ENCODE measurements at places on chromosomes 13 and 19.
A peak's percentile ranks its signal among the peaks of the same experiment; 100 is the strongest.

DNA sequence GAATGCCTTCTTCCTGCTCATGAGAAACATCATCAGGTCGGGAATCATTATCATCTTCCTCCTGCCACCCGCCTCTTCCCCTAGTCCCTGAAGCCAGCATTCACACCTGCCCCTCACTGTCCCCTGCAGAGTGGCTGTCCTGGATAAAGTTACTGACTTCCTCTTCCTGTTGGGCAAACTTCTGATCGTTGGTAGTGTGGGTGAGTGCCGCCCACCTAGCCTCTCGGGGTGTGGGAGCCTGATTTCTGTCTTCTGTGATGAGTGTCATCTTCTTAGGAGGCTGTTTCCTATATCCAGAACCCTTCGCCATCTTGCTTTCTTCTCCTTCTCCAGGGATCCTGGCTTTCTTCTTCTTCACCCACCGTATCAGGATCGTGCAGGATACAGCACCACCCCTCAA is 12.5 kb downstream of the SLC44A2 start:
- no peak for DNase-seq

DNA sequence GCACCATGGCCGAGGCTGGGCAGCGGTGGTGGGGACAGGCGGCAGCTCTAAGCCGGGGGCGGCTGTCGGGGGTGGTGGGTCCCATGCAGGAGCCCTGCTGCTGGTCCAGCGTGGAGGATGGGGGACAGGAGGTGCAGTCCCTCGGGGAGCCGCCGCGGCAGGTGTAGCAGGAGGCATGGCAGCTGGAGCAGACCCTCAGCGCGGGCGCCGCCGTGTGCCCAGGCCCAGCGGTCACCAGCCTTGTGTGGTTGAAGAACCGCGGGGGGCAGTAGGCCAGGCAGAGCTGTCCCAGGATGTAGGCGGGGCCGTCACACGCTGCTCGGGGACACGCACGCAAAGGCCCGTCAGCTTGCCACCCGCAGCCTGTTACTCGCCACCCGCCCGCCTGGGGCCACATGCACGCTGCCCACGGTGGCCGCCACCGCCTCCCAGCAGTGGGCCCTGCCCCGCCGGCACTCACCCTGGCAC is 2.9 kb upstream of the C19orf25 start:
- DNase-seq: no peak

GRCh38 chr13:41909506-41909905 is 51.4 kb downstream of the VWA8 start:
- no peak for DNase-seq

DNA sequence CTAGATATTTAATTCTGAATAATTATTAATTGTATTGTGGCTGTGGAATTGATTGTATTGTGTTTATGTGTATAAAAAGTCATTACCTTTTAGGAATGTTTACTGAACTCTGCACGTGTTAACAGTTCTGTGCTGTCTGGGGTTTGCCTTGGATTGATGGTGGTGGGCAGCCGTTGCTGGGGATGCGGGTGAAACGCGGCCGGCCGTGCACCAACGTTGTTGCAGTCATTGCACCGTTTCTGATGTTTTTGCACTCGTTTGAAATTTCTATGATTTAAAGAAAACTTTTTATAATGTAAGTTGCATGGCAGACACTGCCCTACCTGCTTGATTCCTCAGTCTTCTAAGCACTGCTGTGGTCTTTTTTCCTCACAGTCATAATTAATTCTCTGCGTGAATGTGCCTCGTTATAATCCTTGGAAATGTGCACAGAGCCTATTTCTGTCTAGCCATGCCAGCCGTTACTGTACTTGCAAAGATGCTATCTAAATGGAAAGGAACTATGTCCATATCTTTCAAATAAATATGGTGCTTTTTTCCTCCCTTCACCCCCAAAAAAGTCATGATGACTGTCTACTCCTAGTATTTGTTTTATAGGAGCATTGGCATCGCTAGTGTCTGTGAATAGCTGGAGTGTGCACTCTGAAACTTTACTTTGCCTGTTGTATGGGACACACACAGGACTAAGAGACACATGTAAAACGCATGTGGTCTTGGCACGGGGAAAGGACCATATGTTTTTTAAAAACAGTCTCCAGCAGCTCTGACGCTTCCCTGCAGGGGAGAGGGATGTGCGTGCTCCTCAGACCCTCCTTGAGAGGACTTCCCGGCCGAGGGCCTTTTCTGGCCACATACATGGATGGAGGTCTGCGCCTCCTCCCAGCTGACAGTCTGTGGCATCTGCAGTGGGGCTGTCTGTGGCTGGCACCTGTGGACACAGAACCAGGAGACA is 40.7 kb upstream of the MCF2L start:
- no peak for DNase-seq

DNA sequence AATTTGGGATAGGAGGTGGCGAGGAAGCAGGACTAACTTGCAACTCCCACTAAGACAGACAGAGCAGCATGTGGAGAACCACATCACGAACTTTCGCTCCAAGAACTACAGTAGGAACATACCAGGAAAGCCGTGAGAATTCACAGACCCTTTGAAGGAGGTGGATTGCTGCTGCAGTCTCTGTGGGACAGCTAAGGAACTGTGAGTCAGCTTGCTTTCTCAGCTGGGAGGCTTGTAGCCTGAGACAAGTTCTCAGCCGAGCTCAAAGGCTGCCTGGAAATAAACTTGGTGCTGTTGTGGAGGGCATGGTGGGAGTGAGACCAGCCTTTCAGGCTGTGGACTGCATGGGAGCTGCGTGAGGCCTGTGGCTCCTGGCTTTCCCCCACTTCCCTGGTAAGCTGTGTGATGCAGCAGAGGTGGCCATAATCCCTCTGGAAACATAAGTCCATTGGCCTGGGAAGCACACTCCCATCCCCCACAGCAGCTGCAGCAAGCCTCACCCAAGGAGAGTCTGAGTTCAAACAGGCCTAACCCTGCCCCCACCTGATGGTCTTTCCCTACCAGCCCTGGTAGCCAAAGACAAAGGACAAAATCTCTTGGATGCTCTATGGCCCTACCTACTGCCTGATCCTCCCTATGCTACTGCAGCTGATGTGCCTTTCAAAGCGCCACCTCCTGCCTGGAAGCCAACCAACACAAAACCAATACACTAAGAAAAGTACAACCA is 441.1 kb upstream of the HTR2A start:
- DNase-seq: no peak

DNA sequence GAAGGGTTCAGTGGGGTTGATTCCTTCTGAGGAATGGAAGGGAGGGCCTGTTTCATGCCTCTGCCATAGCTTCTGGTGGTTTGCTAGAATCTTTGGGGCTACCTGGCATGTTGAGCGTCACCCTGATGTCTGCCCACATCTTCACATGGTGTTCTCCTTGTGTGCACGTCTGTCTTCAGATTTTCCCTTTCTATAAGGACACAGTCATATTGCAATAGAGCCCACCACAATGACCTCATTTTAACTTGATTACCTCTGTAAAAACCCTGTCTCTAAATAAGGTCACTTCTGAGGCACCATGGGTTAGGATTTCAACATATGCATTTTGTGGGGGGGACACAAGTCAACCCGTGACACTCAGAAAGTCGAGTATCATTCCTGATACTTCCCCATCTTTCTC is 257.9 kb downstream of the COG6 start:
- DNase-seq: no peak

DNA sequence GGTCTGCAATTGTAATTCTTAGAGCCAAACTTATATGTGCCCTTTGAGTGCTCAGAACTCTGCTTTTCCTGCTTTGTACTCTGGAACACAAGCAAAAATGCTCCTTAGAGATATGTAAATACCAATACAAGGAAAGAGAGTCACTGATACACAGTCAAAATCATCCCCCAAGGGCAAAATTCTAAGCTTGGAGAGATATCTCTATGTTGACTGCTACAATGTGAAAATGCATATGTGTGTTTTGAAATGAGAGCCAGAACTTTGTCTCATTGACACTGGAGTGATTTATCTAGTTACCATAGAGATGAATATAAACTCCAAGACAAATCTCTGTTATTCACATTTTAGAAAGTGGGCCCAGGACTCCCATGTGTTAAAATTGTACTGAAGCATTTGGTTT is 494.8 kb upstream of the SLITRK1 start:
- no peak for DNase-seq

DNA sequence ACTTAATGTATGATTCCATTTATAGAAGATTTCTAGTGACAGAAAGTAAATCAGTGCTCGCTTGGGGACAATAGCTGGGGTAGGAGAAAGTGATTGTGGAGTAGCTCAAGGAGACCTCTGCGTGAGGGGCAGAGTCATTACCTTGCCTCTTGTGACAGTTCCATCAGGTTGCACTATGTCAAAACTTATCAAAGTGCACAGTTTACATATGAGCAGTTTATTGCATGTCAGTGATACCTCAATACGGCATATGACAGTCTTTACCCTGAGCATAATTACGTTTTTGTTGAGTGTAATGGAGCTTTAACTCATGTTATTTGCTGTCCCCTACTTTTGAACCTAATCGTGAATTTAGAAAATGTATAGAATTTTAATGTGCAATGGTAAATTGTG is 15.0 kb downstream of the ARHGEF7 start:
- no peak for DNase-seq

- peak; percentile 44 for DNase-seq
These were observed 13.5 kb upstream of the TLE5 start for GRCh38 chr19:3075605-3076431.

GRCh38 chr13:82176751-82177150 is 1705.5 kb downstream of the SLITRK1 start:
- DNase-seq: no peak

Measured in stimulated activated CD8-positive, alpha-beta memory T cell treated with anti-CD3 and anti-CD28 coated beads, Interleukin-15, amount 100 ng/mL, for 48 hours (primary cell).